ENCODE measurements at places on chromosomes 2 and 18.

DNA sequence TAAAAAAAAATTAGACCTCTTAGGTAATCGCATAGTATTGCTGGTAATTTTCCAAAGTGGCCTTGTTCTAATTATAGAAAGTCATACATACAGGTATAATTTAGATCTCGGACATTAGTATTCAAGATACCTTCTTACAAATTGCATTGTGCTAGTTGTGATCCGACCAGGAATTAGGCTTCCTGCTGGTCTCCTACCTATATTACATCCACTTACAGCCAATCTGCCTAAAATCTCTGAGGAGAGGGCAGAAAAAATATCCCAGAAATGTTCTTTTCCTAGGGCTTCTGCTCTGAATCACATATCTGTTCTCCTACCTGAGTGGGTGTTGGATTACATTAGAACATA lies 314.7 kb upstream of the GULP1 start:
- no peak for DNase-seq

GRCh38 chr2:6960659-6961058 lies 43.4 kb downstream of the RNF144A start:
- no peak for DNase-seq

GRCh38 chr2:189960346-189960745 lies 102.2 kb downstream of the MSTN start:
- DNase-seq: no peak

GRCh38 chr2:54360055-54360792 lies 95.9 kb upstream of the SPTBN1 start:
- DNase-seq: no peak

DNA sequence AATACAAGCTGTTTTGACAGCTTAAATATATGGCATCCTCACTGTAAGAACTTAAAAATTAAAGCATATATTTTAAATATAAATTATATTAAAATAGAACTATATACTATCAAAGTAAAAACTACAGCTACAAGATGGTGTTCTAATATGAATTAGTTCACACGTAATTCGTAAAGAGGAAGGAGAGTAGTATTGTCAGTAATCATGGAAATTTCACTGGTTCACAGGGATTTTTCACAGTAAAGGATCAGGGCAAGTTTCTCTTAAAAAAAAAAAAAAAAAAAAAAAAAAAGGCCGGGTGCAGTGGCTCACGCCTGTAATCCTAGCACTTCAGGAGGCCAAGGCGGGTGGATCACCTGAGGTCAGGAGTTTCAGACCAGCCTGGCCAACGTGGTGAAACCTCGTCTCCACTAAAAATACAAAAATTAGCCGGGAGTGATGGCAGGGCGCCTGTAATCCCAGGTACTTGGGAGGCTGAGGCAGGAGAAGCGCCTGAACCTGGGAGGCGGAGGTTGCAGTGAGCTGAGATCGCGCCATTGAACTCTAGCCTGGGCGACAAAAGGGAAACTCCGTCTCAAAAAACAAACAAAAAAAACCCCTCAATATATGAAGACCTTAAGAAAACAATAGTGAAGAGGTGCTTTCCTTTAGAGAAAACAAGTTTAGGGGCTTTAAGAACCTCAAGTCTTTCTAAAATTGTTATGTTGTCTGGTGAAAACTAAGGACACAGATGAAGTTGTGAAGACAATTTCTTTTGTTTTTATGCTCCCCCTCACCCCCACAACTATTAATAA lies 32.5 kb downstream of the PNO1 start:
- DNase-seq: no peak

GRCh38 chr2:237182422-237183123 lies 96.9 kb downstream of the COPS8 start:
- no peak for DNase-seq

GRCh38 chr2:24771061-24771460 lies 22.1 kb downstream of the PTRHD1 start:
- DNase-seq: no peak

DNA sequence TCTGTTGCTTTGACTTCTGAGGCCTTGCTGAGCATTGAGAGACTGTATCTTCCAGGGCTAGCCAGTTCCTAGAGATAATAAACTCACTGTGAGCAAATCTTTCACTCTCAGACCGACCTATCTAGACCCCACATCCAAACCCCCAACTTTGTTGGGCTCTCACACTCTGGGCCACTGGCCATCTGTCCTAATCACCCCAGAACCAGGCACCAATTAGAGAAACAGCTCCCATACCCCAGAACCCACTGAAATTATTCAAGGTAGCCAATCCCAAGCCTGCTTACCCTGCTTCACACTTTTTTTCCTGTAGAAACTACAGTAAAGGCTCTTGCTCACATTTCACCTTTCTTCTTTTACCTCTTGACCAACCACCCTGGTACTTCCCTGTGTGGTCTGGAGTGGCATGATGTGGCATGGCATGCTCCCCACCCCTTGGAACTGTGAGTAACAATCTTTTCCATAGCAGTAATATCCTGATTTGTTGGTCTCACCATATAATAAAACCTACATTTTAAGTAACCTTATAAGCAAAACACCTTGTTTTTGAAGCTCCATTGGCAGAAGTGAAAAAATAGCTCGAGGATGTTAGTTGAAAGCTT lies 55.2 kb downstream of the ANKRD12 start:
- DNase-seq: no peak

GRCh38 chr2:55843096-55843993 lies 80.2 kb downstream of the EFEMP1 start:
- peak; percentile 62 for DNase-seq

- DNase-seq: no peak
Measured at GRCh38 chr18:59372975-59373374, 13.9 kb upstream of the LMAN1 start.

DNA sequence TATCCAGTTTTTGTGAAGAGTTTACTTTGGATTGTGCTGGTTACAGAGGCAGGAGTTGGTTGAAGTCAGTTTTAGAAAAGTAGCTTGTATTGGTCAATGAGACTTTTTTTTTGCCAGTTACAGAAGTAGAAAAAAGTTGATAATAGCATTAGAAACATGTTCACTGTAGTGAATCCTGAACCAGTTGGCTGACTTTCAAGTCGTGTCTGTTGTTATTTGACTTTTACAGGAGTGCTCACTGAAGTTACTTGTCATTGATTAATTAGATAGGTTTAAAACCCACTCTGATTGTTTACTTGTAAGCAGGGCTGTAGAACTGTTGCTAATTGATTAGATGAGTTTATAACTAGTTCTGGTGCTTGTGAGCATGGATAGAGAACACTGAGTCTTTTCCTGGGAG lies 312.0 kb upstream of the VWC2L start:
- no peak for DNase-seq

DNA sequence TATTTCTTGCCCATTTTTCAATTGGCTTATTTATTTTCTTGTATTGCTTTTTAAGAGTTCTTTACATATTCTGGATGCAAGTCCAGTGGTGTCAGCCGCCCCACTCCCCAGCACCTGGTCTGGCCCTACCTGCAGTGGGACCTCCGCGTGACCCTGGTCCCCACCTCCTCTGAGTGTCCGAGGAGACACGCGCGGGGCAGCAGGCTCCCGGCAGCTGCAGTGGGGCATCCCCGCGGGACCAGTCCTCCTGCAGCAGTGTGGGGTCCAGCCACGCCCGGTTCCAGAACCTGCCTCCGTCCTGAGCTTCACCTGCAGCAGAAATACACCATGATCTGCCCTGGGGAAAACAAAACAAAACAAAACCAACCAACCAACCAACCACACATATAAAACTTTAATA lies 48.9 kb upstream of the IL1R1 start:
- DNase-seq: no peak

- no peak for DNase-seq
Measured at GRCh38 chr18:23300231-23300805, 152.8 kb upstream of the RIOK3 start.

All from HTR-8/SVneo (cell line).